Ureter (tissue), 1 donor: ENCODE measurements at places on chromosomes 1 and 21. TPM values are rescaled to one million over a fixed set of nuclear protein-coding genes. Genes with fewer than 3 reads are reported as not detected.

Gene PDC
- total RNA-seq, result not detected

Gene HYI
- 50.9 TPM for total RNA-seq

DNA sequence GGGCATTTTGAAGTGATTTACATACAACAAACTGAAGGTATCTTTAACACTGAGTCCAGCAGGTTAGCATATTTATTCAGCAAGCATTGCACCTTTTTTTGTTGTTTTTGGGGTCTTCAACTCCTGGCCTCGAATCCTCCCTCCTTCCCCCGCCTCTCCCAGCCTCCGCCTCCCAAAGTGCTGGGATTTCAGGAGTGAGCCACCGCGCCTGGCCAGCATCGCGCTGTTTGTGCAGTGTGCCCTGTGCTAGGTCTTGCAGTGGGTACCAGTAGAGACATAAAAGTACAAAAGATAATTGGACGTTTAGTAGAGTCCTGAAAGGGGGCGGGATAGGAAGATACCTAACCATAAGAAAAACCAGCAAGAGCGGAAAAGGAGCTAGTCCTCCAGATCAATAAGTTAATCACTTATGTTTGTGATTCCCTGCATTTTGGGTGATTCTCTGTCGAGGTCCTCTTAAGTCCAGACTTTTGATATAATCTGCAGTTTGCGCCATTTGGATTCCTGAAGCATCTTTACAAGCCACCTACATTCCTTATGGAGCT is 111.8 kb downstream of the OSBPL9 start:
- DNase-seq, result no peak

DNA sequence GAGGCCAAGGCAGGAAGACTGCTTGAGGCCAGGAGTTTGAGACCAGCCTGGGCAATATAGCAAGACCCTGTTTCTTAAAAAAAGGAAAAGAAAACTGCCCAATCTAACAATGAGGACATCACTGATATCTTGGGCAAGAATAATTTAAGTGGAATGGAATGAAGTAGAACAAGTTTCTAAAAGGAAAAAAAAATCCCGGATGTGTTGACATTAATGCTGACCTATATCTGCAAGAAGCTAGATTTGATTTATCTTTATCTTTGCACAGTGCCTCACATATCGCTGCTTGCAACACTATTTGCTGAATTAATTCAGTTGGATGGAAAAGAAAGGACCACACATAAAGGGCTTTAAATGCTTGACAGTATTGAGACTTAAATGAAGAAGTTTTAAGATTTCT is 27.8 kb downstream of the DIPK1A start:
- no peak for DNase-seq
